A549 treated with dexamethasone at 1 μM for 4 hours (cell line): ENCODE measurements at places on chromosomes 2 and 18. TPM values are rescaled to one million over a fixed set of nuclear protein-coding genes. Genes with fewer than 3 reads are reported as not detected.

The CCDC68 gene
- total RNA-seq, result 4.1 to 5.8 TPM (median 4.4 TPM) in 5 replicates

The ONECUT2 gene
- 0.25 to 0.68 TPM (median 0.48 TPM) in 5 replicates for total RNA-seq

The ACVR1 gene
- 19.6 to 22.5 TPM (median 20.3 TPM) in 5 replicates for total RNA-seq

The HRH4 gene
- not detected in 5 replicates for total RNA-seq

The ORC2 gene
- total RNA-seq, result 12.3 to 17.0 TPM (median 13.4 TPM) in 5 replicates

The PROC gene
- total RNA-seq, result 3.5 to 5.6 TPM (median 5.0 TPM) in 5 replicates

The PAIP2B gene
- 0.24 to 0.33 TPM (median 0.30 TPM) in 5 replicates for total RNA-seq

The UCN gene
- 0.63 to 2.5 TPM (median 1.7 TPM) in 5 replicates for total RNA-seq

The COL4A3 gene
- total RNA-seq, result 0.46 to 1.3 TPM (median 0.74 TPM) in 5 replicates

The RIT2 gene
- total RNA-seq, result not detected in 5 replicates

The FBXO48 gene
- 0.43 to 0.64 TPM (median 0.53 TPM) in 5 replicates for total RNA-seq

The GREB1L gene
- total RNA-seq, result 3.5 to 7.5 TPM (median 5.3 TPM) in 5 replicates

The CFC1 gene
- total RNA-seq, result 0.07 to 0.08 TPM in 2 of 5 replicates, not detected in the others

The EHD3 gene
- 6.2 to 8.5 TPM (median 7.5 TPM) in 5 replicates for total RNA-seq

The RNF152 gene
- total RNA-seq, result 0.07 to 0.20 TPM (median 0.11 TPM) in 5 replicates

The SMC6 gene
- 24.8 to 37.4 TPM (median 31.1 TPM) in 5 replicates for total RNA-seq

The TUBB8B gene
- 0.12 TPM in 1 of 5 replicates, not detected in the others for total RNA-seq

The BOLL gene
- total RNA-seq, result not detected in 5 replicates

The CPO gene
- 0.11 to 0.16 TPM in 2 of 5 replicates, not detected in the others for total RNA-seq

The DSC2 gene
- 0.64 to 1.1 TPM (median 1.0 TPM) in 5 replicates for total RNA-seq

The FBXO36 gene
- 0.84 to 1.6 TPM (median 1.3 TPM) in 5 replicates for total RNA-seq

The ATOH8 gene
- total RNA-seq, result 14.5 to 19.7 TPM (median 17.9 TPM) in 5 replicates

The CLIP4 gene
- 14.4 to 24.3 TPM (median 20.9 TPM) in 5 replicates for total RNA-seq

The TWIST2 gene
- 8.1 to 12.9 TPM (median 12.3 TPM) in 5 replicates for total RNA-seq

The SERPINB4 gene
- 0.05 to 0.18 TPM (median 0.14 TPM) in 5 replicates for total RNA-seq

The EGR4 gene
- total RNA-seq, result 0.09 to 0.27 TPM (median 0.12 TPM) in 5 replicates

The DHRS9 gene
- 3.4 to 4.6 TPM (median 3.9 TPM) in 5 replicates for total RNA-seq

The TRAK2 gene
- total RNA-seq, result 12.9 to 17.3 TPM (median 16.8 TPM) in 5 replicates

The DQX1 gene
- total RNA-seq, result 0.07 to 0.15 TPM (median 0.08 TPM) in 3 of 5 replicates, not detected in the others

The SRD5A2 gene
- 0.02 to 0.05 TPM (median 0.02 TPM) in 5 replicates for total RNA-seq

The REG3G gene
- total RNA-seq, result not detected in 5 replicates

The ASPRV1 gene
- 0.18 to 0.44 TPM (median 0.30 TPM) in 5 replicates for total RNA-seq

The ARHGEF33 gene
- total RNA-seq, result 0.01 to 0.11 TPM (median 0.06 TPM) in 4 of 5 replicates, not detected in the other

The TEX44 gene
- not detected in 5 replicates for total RNA-seq

The TEKT4 gene
- total RNA-seq, result not detected in 5 replicates

The YIPF4 gene
- 41.1 to 55.9 TPM (median 49.4 TPM) in 5 replicates for total RNA-seq

The ABI2 gene
- 44.1 to 73.8 TPM (median 67.5 TPM) in 5 replicates for total RNA-seq

The MYCN gene
- total RNA-seq, result 0.05 TPM in 1 of 5 replicates, not detected in the others

The SOX11 gene
- total RNA-seq, result not detected in 5 replicates

The FOXI3 gene
- total RNA-seq, result 0.03 to 0.05 TPM (median 0.04 TPM) in 3 of 5 replicates, not detected in the others

The TMEM237 gene
- total RNA-seq, result 16.3 to 21.5 TPM (median 20.6 TPM) in 5 replicates

The FBXO15 gene
- 0.61 to 0.91 TPM (median 0.73 TPM) in 5 replicates for total RNA-seq

The TOGARAM2 gene
- 0.15 to 0.27 TPM (median 0.21 TPM) in 4 of 5 replicates, not detected in the other for total RNA-seq

The GCG gene
- total RNA-seq, result 0.07 to 0.18 TPM in 2 of 5 replicates, not detected in the others

The KHK gene
- 7.6 to 9.1 TPM (median 8.3 TPM) in 5 replicates for total RNA-seq
